ENCODE measurements at places on chromosomes 3 and 15. TPM values are rescaled to one million over a fixed set of nuclear protein-coding genes. Genes with fewer than 3 reads are reported as not detected.
A peak's percentile ranks its signal among the peaks of the same experiment; 100 is the strongest.

- no peak for DNase-seq
These were observed 8.0 kb upstream of the ANKRD28 start for GRCh38 chr3:15805756-15806266.

The DOCK3 gene
- 4.5 TPM for total RNA-seq

DNA sequence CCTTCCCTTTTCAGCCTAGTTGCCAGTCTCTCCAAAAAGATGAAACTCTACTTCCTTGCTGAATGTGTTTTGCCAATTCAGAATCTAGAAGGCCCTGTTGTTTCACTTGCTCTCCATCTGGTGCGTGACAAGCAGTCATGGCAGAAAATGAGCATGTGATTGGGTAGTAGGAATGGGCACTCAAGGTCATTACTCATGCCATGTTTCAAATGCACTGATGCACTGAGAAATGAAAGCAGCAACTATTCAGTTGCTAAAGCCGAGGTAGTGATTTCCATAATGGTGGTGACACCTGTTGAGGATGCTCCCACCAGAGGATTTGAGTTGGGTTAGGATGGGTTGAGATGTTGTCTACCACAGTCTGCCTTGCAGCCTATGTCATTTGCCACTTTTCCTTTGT is 12.7 kb downstream of the ZBTB38 start:
- no peak for DNase-seq

GRCh38 chr3:59043391-59043790 is 6.4 kb downstream of the CFAP20DC start:
- no peak for DNase-seq

GRCh38 chr3:170785454-170785853 is 84.5 kb downstream of the RPL22L1 start:
- DNase-seq = no peak

The IMPG2 gene
- 0.05 TPM for total RNA-seq

The PRRT3 gene
- total RNA-seq = 3.2 TPM

The ECE2 gene
- not detected for total RNA-seq

GRCh38 chr3:195251336-195252065 is 19.5 kb downstream of the XXYLT1 start:
- DNase-seq = peak; percentile 12

DNA sequence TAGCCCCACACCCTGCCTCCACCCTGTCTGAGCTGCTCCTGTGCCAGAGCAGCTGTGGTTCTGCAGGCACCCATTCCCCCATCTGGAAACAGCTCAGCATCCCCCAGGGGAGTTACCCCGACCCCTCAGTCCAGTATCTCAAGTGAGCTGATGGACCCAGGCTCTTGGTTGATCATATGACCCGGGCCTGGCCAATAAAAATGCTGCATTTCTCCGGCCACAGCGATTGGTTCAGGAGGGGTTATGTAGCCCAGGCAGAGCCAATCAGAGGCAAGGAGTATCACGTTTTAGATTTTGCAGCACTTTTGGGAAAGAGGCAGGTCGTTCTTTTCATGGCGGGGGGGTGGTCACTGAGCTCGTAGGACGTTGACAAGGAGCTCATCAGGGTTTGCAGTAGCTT is 120.8 kb downstream of the TPRA1 start:
- no peak for DNase-seq

The CLDN16 gene
- total RNA-seq = 1.8 TPM

The HYKK gene
- 5.5 TPM for total RNA-seq

DNA sequence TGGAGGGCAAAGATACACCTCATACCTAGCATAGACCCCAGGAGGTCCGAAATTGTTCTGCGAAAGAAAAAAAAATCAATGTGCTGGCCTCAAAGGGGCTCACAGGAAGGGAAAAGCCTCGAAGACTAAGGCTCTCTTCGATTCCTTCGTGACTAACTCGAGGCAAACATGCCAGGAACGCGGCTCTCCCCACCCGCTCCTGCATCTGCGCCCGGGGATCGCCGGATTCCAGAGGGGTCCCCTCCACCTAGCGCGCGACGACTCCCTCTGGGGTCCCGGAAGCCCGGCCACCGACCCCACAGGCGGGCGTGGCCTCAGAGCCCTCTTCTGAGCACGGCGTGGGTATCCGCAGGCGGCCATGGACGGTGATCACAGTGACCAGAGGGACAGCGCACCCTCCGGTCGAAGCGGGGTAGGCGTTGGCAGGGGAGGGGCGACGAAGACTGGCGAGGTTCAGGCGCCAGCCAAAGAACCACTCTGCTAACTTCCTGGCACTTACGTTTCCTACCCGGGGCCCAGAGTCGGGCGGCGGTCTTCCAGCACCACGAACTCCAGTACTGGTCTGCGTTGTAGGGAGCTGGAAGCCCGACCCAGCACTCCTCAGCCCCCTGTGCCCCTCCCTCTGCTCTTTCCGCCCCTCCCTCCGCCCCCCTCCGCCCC is 515 bp upstream of the EIF3J start:
- DNase-seq = peak; percentile 97

- no peak for DNase-seq
These were observed 231.1 kb upstream of the PDZRN3 start for GRCh38 chr3:73855813-73856212.

GRCh38 chr3:52420388-52420787 is 24.5 kb downstream of the SEMA3G start:
- no peak for DNase-seq

DNA sequence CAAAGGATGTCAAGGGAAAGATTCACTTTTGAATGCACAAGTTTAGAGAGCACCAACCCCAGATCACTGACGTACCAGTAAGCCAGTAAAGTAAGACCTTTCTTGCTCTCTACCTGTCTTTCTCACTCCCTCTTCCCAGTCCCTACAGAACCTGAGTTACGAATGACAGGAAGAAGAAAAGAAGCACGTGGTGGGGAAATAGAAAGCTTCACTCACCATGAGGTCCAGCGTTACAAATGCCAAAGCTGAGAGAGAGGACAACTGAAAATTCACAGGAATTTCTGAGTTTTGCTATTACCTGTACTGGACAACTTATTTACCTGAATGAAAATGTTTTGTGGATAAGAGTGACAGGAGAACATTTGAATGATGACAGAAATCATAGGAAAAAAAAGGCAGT is 133.2 kb upstream of the GBE1 start:
- no peak for DNase-seq

The MINAR1 gene
- 0.64 TPM for total RNA-seq

GRCh38 chr3:11140030-11140712 is 14.1 kb upstream of the HRH1 start:
- DNase-seq = peak; percentile 76

DNA sequence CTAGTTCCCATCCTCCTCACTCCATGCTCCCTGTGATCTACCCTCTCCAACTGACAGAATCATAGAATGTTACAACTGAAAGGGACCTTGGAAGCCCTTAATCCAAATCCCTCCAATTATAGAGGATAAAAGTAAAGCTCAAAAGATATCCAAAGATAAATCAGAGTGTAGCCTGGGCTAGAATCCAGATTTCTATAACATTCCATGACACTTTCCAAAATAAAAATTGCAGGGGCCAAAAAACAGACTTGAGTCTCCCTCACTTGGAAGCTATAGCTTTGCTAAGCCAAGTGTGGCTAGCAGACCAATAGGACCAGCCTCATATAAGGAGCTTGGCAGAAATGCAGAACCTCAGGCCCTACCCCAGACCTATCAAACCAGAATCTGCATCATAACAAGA is 148.1 kb downstream of the NTRK3 start:
- no peak for DNase-seq

- no peak for DNase-seq
These were observed 114.3 kb downstream of the MFSD1 start for GRCh38 chr3:158916111-158916510.

The C3orf22 gene
- total RNA-seq = not detected

DNA sequence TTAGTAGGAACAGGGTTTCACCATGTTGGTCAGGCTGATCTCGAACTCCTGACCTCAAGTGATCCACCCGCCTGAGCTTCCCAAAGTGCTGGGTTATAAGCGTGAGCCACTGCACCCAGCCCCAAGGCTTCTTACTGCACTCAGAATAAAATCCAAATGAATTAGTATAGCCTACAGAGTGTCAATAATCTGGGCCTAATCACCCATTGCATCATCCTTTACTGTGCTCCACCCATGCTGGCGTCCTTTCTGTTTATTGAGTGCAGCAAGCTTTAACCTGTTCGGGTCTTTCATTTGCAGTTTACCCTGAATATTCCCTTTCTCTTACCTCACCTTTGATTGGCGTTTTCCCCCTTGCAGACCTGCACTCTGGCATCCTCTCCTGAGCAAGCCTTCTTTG is 77.7 kb downstream of the CEP63 start:
- DNase-seq = no peak

The GPR62 gene
- not detected for total RNA-seq

The FSTL1 gene
- 56.6 TPM for total RNA-seq

The KLF15 gene
- total RNA-seq = 31.3 TPM

The ZNF860 gene
- 2.5 TPM for total RNA-seq

DNA sequence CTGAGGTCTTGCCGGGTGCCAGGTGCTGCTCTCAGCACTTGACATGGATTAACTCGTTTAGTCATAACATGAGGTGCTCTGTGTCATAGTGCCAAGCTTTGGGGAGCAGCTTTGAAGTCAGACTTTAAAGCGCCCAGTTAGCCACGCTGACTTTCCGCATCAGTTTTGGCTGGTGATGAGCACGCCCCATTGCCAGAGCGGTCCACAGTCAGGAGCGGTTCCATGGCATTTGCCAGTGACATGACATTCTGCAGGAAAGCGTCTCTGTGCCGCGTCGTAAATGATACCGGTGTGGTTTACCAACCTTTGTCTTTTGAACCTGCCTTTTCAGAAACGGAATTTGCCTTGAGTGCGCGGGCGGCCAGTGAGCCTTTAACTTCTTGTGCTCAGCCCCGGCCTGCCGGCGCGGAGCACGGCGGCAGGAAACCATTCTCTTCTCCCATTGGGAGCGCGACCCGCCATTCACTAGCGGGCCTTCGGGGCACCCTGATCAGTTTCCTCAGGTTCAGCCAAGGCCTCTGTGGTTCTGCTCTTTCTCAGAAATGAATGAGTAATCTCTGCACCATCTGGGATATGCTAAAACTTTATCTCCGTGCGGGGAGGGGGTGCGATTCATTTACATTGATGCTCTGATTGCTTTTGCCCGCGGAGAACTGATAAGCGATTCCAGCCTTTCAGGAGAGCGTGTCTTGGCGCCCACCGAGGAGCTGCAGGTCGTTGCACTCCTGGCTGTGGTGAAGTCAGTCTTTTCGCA is 1.7 kb upstream of the SLC2A2 start:
- no peak for DNase-seq

DNA sequence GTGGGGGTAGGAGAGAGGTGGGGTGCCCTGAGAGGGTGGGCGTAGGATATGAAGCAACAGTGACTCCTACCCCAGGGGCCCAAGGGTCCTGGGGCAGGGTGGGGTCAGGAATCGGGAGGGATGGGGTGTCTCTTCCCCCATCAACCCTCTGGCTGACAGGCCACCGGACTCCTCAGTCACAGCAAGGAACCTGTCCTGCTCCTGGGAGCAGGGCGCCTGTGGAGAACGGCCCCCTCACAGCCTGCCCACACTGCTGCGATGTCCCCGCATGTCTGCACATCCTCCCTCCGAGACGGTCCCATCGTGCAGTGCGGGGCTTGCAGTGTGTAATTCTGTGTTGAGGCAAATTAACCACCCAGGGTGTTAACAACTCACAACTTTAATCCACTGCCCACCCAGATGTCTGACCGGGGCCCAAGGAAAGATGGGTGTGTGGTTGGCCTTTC is 2.7 kb downstream of the TM4SF19 start:
- DNase-seq = no peak

GRCh38 chr3:2873986-2874385 is 236.2 kb downstream of the IL5RA start:
- DNase-seq = no peak

The CYP1A2 gene
- not detected for total RNA-seq

DNA sequence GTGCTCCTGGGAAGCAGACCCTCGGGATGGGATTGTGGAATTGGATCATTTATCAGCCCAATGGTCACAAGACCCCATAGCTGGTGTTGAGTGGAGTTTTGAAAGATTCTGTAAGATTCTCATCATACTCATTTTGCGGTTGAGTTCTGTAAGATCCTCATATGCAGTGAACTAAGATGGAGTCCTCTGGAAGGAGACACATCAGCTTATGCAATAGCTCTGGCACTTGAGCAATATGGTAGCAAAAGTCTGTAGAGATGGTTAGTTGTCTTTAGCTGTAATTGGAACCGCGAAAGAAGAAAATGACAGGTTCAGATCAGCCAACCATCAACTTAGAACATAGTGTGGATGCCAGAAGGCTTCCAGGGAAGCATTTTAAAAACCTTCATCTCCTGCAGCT is 184.5 kb upstream of the TSC22D2 start:
- no peak for DNase-seq

DNA sequence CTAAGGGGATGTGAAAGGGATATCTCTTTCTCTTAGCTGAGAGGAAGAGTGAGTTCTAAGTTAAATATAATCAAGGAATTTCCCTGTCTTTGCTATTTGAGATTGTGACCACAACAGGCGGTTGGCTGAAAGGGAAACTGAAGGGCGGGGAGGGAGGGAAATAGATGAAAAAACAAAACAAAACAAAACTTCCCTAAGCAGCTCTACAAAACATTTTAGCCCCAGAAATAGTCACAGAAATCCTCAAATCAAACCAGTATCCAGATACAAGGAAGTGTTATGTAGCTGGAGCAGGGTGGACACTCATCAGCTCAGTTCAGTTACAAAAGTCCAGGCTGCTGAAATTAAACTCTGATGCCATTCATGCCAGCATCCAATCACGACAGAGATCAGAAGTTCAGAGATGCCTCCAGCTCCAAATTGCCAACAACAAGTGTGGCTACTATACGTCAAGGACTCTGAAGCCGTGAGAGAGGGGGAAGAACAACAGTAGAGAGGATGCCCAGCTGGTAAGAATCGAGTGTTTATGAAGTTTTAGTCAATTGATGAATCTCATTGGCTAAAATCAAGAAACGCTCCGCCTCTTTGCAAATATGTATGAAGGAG is 319 bp upstream of the TP63 start:
- DNase-seq = no peak

The MGLL gene
- 45.9 TPM for total RNA-seq

DNA sequence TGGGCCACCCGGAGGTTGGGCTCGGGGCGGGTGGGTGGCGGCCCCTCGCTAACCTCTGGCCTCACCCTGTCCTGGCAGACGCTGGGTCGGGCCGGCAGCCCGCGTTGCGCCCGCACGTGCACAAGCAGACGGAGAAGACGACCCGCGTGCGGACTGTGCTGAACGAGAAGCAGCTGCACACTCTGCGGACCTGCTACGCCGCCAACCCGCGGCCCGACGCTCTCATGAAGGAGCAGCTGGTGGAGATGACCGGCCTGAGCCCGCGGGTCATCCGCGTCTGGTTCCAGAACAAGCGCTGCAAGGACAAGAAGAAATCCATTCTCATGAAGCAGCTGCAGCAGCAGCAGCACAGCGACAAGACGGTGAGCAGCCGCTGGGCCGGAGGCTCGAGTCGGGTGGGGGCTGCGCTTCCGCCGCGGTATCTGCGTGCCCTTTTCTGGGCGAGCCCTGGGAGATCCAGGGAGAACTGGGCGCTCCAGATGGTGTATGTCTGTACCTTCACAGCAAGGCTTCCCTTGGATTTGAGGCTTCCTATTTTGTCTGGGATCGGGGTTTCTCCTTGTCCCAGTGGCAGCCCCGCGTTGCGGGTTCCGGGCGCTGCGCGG is 3.7 kb downstream of the ISL2 start:
- no peak for DNase-seq

GRCh38 chr3:135528413-135529015 is 437.0 kb upstream of the PPP2R3A start:
- DNase-seq = no peak

GRCh38 chr3:6567241-6567640 is 293.7 kb upstream of the GRM7 start:
- no peak for DNase-seq

GRCh38 chr3:115325539-115325938 is 178.5 kb upstream of the ZBTB20 start:
- no peak for DNase-seq

GRCh38 chr15:28084547-28084946 is 14.6 kb downstream of the OCA2 start:
- no peak for DNase-seq

The NPAP1 gene
- total RNA-seq = not detected
